ENCODE measurements at places on chromosomes 5 and 9.

DNA sequence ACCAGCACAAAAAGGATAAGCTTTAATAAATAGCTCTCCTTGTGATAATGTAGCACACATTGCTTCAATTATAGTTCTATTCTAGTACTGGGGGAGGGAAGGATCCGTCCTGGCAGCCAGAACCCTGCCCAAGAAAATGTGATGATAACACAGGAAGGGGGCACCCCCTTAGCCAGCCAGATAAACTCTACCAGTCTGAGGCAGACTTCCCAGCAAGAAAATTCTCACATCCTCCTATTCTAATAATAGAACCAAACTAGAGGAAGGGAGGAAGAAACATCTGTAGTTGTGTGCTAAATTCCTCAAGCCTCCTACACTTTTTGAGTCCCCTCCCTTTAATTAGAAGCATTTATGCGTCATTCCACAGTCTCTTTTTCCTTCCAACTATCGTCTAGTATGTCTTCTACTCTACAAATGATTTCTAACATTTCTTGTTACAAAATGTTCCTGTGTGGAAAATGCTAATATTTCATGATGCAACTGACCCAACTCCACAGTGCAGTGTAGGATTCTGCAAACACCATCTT, 261.0 kb downstream of the SEMA5A start:
- DNase-seq: no peak

GRCh38 chr5:165996201-165996875, 2295.1 kb upstream of the WWC1 start:
- no peak for DNase-seq

DNA sequence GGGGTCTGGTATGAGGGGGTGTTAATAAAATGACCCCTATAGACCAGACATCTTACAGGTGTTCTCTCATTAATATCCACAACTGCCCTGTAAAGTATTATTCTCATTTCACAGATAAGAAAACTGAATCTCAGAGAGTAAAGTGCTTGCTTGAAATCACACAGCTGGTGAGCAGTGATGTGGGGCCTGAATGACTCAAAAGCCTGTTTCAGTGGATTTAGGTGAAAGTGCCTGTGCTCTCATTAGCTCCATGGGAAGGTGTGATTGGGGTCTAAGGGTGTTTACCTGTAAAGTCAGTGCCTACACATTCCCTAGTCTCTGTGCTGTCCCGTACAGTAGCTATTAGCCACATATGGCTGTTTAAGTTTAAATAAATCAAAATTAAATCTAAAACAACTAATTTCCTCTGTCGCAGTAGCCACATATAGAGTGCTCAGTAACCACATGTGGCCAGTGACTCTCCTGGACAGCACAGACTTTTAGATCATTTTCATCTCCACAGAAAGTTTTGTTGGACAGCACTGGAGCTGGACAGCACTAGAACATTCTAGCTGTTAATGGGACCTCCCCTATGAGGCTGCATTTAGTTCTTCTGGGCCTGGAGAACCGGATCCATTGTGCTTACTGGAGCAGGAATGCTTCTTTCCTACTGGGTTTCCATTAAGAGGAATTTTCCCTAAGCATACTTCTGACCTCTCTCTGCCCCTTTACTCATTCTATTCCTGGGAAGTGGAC, 52.5 kb upstream of the SEMA6A start:
- no peak for DNase-seq

- no peak for DNase-seq
These were observed 205.6 kb downstream of the GADD45G start for GRCh38 chr9:89810431-89810830.

DNA sequence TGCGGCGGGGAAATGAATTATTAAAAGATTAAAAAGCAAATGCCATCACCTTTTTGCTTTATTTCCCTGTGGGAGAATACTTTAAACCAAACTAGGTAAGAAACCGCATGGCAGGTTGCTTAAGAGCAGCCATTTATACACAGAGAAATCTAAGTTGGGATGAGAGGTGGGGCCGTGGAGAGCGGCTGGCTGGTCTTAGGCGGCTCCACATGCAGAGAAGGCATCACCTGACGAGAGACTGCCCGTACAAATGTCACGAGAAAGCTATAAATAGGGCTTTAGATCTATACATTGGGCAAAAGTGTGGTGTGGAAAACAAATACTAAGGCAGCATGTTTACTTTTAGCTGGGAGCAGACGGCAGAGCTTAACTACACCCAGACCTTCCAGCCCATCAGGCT, 39.4 kb downstream of the MED27 start:
- DNase-seq: no peak

GRCh38 chr9:91163444-91163772, 198.3 kb downstream of the AUH start:
- no peak for DNase-seq

- no peak for DNase-seq
These were observed 826.8 kb downstream of the EFNA5 start for GRCh38 chr5:106843812-106844416.

DNA sequence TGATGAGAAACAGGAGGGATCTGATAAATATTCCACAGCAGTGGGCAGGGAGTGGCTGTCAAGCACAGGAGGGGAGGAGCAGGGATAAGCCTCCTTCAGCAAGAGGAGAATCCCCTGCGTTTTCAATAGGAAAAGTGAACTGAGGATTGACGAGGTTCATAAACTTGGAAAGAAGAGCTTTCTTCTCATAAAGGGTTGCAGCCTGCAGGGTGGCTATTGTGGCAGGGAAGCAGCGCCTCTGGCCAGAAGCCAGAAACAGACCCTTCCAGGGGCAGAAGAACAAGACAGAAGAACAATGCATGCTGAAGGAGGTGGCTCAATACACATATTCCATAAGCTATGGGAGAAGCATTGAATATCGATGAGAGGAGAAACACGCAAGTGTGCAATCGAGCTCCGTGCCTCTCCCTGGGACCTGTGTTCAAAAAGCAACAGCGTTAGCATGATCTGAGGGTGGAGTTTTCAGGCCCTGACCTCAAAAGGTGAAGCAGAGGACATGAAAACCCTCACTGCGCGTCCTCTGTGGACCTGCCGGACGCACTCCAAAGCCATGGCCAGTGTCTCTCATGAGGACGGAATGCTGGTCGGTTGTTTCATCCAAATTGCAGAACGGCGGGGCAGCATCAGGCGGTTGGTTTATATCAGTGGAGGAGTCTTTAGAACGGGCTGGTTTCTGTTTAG, 67.6 kb downstream of the ANKRD33B start:
- DNase-seq: no peak

GRCh38 chr9:125126019-125126746, 17.1 kb downstream of the SCAI start:
- peak; percentile 21 for DNase-seq

DNA sequence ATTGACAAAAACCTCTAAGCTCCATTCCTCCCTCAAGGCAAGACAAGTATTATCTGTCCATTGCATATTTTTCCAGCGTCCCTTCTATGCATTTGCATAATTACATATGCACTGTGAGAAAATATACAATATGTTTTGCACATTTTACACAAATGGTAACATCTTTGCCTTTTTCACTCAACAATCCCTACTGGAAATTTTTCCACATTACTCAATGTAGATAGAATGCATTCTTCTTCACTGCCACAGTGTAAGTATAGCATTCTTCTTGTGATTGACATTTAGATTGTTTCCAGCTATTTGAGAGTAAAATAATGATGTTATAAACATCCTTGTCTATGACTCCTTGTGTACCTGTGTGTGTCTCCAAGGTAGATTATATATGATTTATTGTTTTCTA, 205.0 kb downstream of the SLIT3 start:
- DNase-seq: no peak

DNA sequence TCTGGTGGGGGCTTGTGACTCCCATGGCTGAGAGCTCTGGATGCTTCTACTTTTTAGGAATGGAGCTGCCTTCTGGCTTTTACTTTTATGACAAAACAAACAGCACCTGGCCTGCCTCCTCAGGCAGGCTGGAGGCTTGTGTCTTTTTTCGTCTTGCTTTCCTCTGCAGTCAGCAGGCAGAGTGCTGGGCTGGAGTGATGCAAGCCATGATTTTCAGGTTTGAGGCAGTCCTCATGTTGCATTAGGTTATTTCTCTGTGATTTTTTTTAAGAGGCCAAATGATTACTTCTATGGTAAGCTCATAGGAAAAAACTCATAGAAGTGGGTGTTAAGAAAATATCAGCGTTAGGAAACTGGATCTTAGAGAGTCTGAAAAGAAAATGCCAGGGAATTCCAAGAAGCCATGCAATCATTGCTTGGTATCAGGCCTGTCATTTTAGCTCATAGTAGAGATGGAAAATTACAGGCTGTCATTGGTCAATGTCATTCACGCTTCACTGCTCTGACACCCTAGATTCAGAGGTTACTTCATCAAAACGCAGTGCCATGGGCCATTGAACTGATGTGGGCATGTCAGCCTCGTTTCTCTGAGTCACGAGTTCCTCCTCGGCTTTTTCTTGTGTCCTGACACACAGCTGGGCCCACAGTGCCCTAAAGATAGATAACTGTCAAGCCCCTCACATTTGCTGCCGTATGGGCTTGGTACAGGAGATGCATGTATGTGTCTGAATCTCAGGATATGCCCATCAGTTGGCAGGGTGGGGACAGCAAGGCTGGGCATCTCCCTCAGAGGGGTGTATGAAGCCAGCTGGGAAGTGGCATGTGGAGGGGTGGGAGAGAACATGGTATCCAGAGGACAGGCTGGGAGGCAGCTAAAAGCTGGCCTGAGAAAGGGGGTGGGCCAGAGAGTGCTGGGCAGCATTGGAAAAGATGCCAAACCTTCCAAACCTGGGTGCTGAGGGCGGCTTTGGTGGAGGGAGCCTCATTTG, 151.8 kb downstream of the HSPA4 start:
- DNase-seq: no peak

GRCh38 chr9:107292821-107293542, 9.9 kb downstream of the RAD23B start:
- no peak for DNase-seq

DNA sequence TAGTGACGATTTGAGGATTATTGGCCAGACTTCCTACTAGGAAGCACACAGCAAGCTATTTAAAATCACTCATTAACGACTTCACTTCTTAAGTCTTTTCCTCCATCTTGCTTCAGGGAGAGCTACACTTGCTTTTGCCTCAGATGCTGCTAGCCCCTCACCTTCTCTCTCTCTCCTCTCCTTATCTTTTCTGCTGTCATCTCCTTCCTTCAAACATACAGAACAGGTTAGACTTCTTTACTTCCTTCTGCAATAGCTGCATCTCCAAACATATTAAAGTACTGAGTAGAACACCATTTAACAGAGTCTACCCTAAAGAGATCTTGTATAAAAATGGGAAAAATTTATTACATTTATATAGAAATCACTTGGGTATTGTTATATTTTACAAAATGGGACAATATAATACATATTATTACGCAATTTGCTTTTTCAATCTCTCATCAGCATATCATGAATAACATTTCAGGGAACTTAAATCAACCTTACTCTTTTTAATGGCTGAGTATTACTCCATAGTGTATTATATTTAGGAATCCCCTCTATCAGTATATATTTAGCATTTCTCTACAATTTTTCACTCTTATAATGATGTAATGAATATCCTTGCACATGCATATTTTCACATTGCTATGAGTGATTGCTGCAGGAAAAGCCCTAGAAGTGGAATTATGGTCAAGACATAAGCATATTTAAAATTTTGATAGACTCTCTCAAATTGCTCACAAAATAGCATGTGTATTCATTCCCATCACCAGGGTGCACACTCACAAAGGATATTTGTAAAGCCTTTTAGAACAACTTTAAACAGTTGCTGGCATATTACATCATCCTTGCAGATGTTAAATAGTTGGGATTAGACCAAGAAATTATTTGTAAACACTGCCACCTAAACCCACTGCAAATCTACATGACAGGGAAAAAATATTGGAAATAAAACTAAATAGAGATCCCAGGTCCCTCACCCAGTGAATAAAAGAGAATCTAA, 164.5 kb upstream of the NFIB start:
- no peak for DNase-seq

DNA sequence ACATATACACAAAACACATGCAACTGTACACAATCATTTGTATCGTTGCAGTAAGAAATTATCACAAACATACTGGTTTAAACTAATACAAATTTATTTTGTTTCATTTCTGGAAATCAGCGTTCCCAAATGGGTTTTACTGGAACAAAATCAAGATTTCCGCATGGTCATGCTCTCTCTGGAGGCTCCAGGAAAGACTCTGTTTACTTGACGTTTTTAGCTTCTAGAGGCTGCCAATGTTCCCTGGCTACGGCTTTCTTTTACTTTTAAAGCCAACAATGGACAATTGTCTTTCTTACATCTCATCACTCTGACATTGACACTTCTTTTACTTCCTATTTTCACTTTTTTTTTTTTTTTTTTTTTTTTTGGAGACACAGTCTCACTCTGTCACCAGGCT, 793.1 kb downstream of the CDH9 start:
- no peak for DNase-seq

- no peak for DNase-seq
These were observed 56.3 kb upstream of the SNX2 start for GRCh38 chr5:122718611-122719010.

DNA sequence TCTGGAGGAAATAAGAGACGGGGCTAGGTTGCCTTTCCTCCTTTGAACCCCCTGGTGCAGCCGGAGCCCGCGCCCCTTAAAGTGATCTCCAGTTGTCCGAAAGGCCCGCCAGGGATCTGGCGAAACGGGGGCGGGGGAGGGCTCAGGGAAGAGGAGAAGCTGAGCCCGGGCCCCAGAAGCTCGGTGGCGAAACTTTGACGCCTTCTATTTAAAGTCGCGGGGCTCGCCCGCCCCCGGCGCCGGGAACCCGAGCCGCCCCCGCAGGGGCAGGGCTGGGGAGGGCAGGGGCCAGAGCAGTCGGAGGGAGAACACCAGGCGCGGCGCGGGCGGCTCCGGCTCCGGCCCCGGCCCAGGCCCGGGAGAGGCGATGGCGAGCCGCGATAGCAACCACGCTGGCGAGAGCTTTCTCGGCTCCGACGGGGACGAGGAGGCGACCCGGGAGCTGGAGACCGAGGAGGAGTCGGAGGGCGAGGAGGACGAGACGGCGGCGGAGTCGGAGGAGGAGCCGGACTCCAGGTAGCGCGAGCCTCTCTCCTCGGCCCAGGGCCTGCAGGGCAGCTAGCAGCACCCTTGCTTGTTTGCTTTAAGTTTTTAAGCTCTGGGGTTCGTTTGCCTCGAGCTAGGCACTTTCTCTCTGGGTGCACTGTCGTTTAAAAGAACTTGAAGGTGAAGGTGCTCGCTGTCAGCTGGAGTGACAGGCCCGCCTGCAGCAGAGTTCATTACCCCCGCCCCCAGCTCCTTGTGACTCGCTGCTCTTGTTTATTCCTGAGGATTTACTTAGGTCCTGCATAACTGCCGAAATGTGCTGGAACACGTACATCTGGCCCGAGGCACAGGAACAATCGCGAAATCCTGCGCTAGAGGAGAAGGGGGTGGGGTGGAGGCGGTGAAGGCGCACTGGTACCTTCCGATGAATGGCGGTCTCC, at the start of gene CMYA5:
TSS of gene CMYA5 (plus strand) at position 296 of the 926 bp plus-strand sequence. CDS start at position 368, 72 bp downstream.
- DNase-seq: no peak

GRCh38 chr9:110033869-110034268, 174.1 kb downstream of the C9orf152 start:
- no peak for DNase-seq

Measured in activated CD4-positive, alpha-beta T cell treated with anti-CD3 and anti-CD28 coated beads for 24 hours (primary cell).